Tongue (tissue), 3 donors: ENCODE measurements at places on chromosomes 5 and 9. TPM values are rescaled to one million over a fixed set of nuclear protein-coding genes. Genes with fewer than 3 reads are reported as not detected.

Gene AGXT2
- total RNA-seq = not detected

Gene AGTPBP1
- 38.0 TPM for total RNA-seq

Gene IARS1
- total RNA-seq = 132 TPM

Gene TLX3
- total RNA-seq = not detected

Gene PCDHGB4
- total RNA-seq = 5.9 TPM

Gene PCDHGB7
- total RNA-seq = 10.3 TPM

Gene FIBCD1
- not detected for total RNA-seq

Gene IFNK
- not detected for total RNA-seq

Gene NPR3
- total RNA-seq = 59.3 TPM

Gene OBP2B
- total RNA-seq = not detected

Gene RNF183
- total RNA-seq = 0.21 TPM

Gene MARVELD2
- 3.2 TPM for total RNA-seq

Gene NMUR2
- total RNA-seq = not detected

Gene BNC2
- 25.8 TPM for total RNA-seq

Gene NR5A1
- not detected for total RNA-seq

Gene DNAH5
- total RNA-seq = 0.92 TPM

Gene SPINK4
- total RNA-seq = not detected

Gene BSPRY
- total RNA-seq = 2.6 TPM

Gene RNF130
- 61.3 TPM for total RNA-seq

Gene USP20
- 11.8 TPM for total RNA-seq

Gene POLR1E
- total RNA-seq = 29.3 TPM

Gene IL3
- not detected for total RNA-seq

Gene TRIM7
- 21.7 TPM for total RNA-seq
